ENCODE measurements at places on chromosomes 2 and 18. TPM values are rescaled to one million over a fixed set of nuclear protein-coding genes. Genes with fewer than 3 reads are reported as not detected.

Gene PARD3B
- 0.72 TPM for total RNA-seq

Gene CYP26B1
- 14.5 TPM for total RNA-seq

Gene ERBB4
- total RNA-seq, result not detected

Gene VWC2L
- total RNA-seq, result not detected

Gene ANTXR1
- total RNA-seq, result 154 TPM

Gene STAT4
- total RNA-seq, result 3.4 TPM

All from A549 treated with RU486 at 1 μM for 4 hours (cell line).